Activated CD4-positive, CD25-positive, alpha-beta regulatory T cell (primary cell): ENCODE measurements at places on chromosomes 3 and 15.

DNA sequence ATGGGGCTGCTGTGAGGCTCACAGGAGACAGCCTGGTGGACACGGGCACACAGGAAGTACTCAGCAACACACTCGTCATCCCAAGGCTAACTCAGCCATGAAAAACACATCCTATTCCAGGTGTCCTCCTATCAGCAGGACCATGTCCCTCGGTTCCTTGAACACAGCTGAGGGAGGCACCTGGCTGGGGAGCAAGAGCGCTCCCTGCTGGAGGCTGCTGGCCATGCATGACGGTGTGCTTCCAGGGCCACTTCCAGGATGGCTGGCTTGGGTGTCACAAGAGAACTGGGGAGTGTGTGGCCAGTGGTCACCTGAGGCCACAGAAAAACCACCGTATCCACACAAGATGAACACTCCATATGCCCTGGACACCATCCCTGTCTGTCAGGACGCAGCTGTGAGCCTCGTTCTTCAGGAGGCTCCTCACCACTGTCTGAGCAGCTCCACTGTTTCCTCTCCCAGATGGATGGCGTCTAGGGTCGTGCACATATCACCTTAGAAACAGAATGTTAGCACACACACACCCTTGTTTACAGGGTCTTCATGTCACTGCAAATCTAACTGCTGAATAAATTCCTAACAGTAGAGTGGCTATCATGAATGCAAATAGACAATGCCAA is 31.0 kb downstream of the POC1A start:
- peak; percentile 59 for DNase-seq

DNA sequence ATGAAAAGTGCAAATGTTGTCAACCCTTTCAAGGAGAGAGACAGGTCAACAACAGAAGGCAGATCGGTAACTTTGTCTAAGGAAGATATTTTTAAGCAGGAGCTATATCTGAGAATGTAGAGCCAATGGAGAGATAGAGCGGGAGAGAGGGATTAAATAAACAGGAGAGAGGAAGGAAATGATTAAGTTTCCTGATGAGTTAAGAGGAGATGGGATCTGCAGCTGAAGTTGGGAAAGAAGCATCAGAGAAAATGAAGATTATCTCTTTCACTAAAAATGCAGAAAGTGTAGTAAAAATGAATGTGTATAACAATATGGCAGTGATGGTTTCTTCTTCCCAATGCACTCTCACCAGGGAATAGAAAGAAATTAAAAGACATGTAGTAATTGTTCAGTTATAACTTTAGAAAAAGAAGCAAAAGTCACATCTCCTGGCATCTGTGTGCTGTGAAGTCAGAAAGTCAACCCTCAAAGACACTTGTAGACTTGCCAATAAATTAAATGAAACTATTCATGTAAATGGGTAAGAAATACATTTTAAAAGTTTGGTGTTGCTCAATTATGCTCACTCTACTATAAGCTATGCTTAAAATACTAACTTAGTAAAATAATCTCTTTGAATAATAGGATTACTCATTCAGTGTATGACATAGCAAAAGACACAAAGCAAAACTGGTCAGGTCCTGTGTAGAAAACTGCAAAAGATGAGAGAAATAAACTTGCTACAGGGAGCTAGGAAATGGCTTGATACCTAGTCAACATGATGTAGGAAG is 264.6 kb downstream of the ZIC4 start:
- DNase-seq: no peak

DNA sequence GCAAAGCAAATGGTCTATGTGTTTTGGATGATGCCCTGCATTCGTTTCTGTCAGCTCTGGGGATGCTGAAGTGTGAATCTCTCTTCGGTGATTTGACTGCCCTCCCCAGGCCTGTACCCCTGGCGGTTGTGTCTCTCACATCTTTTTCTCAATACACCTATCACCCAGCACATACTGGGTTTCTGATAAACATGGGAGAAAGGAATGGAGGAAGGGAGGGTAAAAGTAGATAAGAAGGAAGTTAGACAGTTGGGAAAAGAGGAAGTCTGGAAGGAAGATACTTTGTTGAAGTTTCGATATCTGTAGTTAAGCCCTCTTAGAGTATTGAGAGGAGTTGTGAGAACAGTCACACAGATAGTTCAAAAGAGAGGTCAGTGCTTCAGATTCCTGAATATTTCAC is 35.8 kb upstream of the LRTM1 start:
- DNase-seq: no peak

GRCh38 chr15:71610728-71611552 is 199.4 kb upstream of the NR2E3 start:
- DNase-seq: no peak

DNA sequence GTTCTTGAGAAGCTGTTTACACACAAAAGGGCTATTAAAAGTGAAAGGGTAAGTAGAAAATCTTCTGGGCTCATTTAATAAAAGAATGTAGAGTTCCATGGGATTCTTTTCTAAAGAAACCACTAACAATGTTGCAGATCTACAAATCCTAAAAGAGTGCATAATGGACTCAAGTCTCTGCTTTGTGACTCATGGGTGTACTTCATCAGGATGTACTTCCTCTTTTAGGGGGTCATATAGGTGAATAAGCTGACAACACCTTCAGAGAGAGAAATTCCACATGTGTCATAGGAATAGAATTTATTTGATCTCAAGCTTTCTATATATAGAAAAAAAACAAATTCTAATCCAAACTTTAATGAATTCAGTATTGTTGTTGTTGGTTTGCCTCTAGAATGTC is 355.5 kb downstream of the TIGIT start:
- no peak for DNase-seq

DNA sequence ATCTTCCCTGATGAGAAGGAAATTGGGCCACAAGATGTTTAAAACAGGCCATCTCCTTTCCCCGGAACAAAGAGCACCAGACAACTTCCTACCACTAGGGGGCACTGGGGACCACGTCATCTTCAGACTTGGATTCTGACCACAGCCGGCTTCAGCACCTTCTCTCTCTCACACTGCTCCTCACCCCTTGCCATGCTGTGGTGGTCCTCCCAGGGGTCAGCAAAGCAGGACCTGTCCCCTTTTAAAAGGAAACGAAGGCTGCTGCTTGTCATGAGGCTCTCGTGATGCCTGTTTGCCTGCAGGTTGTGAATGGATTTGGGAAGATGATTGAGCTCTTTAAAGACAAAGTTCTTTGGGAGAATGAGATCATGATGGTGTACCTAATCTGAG is 16.2 kb downstream of the RFT1 start:
- peak; percentile 61 for DNase-seq

DNA sequence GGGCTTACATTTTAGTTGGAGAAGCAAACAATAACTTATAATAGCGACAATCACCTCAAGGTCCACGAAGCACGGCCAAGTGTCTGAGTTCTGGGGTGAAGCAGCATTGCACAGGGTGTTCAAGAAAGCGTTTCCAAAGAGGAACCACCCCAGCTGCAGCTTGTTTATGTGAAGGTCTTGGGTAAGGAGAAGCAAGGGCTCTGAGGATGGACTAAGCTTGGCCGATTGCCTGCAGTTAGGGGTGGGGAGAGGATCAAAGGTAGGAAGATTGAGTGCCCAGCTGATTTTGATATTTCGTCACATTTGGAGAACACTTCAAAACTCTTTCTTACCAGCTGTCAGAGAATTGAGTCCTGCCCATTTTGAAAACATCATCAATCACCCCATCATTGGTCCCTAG is 321.6 kb upstream of the DNAJC19 start:
- DNase-seq: no peak

DNA sequence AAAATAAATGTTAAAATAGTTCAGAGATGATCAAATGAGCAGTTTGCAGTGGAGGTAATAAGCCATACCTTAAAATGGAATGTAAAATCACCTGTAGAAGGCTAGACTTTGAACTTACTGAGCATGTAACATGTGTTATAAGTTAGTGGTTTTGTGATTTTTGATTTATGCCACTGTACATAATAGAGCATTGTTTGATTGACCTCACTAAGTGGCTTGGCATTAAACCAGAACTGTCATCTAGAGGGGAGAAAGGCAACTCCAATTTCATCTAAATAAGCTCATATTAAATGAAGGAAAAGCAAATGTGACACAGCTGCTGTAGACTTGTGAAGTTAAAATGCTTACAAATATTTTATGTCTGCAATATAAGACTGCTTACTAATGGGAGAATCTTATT is 387.9 kb downstream of the ZIC1 start:
- DNase-seq: no peak
